Stimulated activated CD4-positive, alpha-beta T cell treated with anti-CD3 and anti-CD28 coated beads, Interleukin-4, amount 100 ng/mL, for 24 hours (primary cell): ENCODE measurements at places on chromosomes 12 and 14.

DNA sequence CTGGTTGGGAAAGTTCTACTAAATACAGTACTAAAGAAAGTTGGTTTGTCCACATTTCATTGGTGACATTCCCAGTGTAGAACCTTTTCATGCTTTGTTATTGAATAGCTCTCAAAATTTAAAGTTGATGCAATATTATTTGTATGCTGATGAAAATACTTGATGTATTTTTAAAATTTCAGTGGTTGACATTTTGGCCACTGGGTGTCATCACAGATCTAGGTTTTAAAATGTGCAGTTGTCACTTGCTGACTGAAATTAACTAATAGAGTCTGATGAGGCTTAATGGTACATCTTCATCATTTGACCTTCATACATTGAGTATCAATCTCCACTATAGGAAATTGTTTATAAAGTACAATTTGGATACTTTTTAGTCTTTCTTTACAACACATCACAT, 37.1 kb downstream of the CMAS start:
- peak; percentile 27 for DNase-seq

DNA sequence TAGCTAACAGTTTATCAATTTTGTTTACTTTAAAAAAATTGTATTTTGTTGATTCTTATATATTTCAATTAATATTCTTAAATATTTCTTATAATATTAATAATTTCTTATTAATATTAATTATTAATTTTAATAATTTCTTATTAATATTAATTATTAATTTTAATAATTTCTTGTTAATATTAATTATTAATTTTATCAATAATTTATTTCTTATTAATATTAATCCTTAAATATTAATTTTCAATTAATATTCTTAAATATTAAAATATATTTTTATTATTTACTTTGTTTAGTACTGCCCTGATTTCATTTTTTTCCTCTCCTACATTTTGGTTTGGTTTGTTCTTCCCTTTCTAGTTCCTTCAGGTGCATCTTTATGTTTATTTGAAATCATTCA, 1208.1 kb downstream of the LRFN5 start:
- DNase-seq = no peak

DNA sequence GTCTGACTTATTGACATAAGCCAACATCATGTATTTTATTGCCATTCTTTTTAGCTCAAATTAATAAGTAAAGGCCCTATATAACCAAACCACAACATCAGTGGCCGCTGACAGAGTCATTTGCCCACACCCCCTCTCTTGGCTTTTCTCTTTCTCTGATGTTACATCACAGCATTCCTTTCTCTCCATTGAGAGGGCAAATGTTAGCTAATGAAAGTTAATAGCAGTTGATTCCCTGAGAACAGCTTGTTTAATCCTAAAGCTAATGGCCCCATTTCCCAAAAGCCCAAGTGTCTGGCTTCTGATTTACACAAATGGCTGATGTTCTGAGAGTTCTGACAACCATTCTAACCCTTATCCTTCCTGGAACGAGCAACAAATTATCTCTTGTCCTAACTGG, 308.8 kb downstream of the SNAPC1 start:
- DNase-seq = no peak

GRCh38 chr12:105595440-105595839, 264.9 kb downstream of the C12orf75 start:
- no peak for DNase-seq

- DNase-seq = no peak
Measured at GRCh38 chr12:87382436-87382835, 646.8 kb downstream of the C12orf50 start.

DNA sequence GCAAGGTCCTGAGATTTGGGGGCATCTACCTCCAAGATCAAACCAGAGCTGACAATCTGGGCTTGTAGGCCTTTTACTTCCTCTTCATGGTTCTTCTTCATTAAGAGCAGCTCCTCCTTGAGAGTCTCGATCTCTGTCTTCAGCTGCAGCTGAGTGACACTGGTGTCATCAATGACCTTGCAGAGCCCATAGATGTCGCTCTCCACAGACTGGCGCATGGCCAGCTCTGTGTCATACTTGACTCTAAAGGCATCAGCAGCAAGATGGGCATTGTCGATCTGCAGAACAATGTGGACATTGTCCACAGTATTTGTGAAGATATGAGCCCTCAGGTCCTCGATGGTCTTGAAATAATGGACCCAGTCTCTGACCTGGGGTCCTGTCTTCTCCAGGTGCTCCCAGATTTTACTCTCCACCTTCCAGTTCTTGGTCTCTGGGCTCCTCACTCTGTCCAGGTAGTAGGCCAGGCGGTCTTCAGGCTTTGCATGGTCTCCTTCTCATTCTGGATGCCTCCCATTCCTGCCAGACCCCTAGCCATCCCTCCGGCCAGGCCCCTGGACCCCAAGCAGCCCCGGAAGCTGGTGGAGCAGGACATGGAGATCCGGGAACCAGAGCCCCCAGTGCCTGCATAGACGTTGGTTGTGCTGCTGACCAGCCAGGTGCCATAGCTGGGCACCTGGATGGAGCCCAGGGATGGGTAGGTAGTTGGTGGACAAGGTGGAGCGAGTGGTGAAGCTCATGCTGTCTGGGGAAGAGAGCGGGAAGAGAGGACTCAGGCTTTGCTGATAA, 141.0 kb downstream of the MSRB3 start:
- no peak for DNase-seq

- no peak for DNase-seq
Measured at GRCh38 chr12:2641207-2641606, 153.6 kb upstream of the FKBP4 start.

DNA sequence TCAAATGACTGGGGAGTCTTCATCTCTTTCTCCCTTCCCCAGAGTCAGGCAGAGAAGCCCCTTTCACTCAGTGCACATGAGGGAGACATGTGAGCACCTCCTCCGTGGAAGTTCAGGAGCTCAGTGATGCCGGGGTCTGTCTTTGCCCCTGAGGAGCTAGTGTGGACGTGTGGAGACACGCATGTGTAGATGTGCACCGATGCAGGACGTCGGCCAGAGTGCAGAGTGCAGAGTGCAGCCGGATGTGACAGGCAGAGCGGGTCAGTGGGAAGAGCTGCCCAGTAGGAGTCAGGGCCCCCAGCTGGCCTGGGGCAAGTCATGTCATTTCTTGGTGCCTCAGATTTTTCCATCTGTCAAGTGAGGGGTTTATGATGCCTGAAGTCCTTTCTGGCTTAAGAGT, 20.7 kb downstream of the TSPAN9 start:
- no peak for DNase-seq

DNA sequence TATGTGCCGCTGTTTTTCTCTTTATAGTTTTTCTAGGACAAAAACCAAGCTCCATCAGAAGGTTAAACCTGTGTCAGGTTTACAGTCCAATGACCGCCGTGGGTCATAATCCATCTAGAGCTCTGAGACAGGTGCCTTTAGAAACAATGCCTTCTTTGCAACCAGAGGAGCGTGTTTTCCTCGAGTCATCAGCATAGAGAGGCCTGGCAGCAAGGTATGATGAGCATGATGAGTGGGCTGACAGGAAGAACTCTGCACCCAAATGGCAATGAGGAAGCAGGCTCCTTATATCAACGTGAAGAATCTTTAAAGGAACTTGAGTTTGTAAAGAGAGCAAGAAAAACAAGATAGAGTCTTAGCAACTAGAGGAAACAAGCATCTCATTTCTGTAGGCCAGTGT, 60.5 kb upstream of the NUDT4 start:
- DNase-seq = no peak

GRCh38 chr12:96211988-96212387, 17.8 kb downstream of the ELK3 start:
- DNase-seq = peak; percentile 38

GRCh38 chr14:81366884-81367283, 33.2 kb downstream of the STON2 start:
- no peak for DNase-seq

GRCh38 chr14:23093991-23094665, 808 bp downstream of the ACIN1 start:
- no peak for DNase-seq

DNA sequence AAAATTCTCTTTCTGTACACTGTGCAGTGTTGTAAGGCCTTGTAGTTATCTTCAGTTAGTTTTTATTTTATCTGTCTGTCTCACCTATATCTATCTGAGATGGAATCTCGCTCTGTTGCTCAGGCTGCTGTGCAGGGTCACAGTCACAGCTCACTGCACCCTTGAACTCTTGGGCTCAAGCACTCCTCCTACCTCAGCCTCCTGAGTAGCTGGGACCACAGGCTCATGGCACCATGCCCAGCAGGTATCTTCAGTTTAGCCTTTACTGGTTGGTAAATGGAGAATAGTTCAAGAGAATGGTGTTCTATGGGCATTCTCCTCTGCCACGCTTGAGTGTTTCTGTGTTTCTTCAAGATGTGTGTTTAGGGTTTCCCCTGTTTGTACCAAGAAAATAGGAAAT, 13.6 kb downstream of the TULP3 start:
- DNase-seq = no peak

- peak; percentile 44 for DNase-seq
Measured at GRCh38 chr12:120466560-120467315, 2.8 kb downstream of the SRSF9 start.

- DNase-seq = no peak
Measured at GRCh38 chr12:1103632-1104031, 112.6 kb downstream of the ERC1 start.
